ENCODE measurements at places on chromosomes 12 and 14.

GRCh38 chr12:40693207-40693821, 1.1 kb downstream of the CNTN1 start:
- no peak for DNase-seq

- no peak for DNase-seq
These were observed 7.6 kb upstream of the SRGAP1 start for GRCh38 chr12:63836936-63837335.

DNA sequence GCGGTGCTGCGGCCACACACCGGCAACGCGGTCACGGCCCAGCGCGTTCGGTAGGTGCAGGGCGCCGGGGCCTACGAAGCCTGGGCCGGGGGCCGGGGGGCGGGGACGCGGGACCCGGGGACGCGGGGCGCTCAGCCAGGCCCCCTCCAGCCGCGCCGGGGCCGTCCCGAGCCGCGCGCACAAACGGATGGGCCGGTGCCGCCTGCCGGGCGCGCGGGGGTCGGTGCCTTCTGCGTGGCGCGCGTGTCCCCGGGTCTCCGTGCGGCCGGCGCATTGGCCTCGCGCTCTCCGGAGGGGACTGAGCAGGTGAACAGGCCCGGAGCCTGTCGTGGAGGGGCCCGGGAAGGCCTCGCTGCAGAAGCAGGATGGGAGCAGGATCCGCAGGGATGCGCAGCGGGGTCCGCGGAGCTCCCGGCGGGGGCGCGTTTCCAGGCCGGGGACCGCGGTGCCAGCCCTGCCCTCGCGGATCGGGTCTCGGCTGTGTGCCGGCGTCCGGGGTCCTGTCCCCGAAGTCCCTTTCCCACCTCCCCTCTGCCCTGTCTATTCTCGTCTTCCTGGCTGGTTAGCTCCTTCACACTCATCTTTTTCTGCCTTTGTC, 421 bp downstream of the GLT1D1 start:
- no peak for DNase-seq

GRCh38 chr14:65581799-65582198, 169.3 kb downstream of the FUT8 start:
- DNase-seq = no peak

DNA sequence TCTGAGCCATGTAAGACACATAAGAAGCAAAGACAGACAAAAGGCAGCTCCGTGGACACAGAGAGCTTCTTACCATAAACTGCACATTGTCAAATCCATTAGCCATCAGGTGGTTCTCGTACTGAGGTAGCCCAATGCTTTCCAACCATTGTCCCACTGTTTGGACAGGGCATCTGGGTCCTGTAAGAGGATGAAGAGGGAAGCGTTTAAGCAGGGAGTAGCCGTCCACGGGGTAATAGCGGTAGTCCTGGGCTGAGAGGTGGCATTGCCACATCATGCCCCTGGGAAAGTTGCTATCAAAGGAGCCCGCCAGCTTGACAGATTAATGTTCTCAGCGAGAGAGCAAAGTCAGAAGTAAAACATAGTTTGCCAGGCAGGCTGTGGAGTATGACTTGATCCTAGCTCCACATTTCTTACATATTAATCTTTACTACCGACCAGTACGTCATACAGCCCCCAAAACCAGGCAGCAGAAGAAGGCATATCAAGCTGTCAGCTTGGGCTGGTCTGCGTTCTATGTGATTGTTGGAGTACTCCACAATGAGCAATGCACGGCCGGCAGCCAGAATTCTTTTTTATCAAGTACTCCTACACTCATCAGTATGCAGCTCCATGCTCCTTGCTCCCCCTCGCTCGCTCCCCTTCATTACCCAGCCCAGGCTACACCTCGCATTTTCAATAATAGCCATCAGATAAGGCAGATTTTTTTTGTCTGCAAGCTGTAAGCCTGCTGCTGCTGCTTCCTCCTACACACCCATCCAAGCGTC, 493.2 kb upstream of the GARIN6 start:
- no peak for DNase-seq

- DNase-seq = no peak
These were observed 62.7 kb downstream of the TTLL5 start for GRCh38 chr14:75723716-75724115.

DNA sequence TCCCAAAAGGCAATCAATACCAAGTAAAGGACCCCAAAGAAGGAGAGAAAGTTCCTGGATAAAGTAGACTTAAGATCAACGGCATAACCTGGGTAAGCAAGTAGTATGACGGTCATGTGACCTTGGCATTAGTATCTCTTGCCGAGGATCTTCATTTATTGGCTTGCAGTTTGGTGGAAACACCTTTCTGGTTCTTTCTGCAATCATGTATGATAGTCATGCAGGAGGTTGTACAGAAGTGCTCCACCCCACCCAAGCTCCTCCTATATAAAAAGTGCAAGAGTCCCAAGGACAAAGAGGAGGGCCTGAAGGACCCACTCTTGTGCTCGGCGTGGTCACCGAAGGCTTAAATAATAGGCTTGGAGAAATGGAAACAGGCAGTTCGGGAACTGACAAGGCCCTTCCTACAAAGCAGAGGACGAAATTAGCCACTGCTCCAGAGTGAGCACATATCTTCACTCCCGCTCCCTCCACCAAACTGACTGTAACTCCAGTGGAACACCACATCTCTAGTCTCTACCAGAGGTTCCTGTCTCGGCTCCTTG, 750 bp downstream of the CS start:
- peak; percentile 2 for DNase-seq

Measured in activated T-cell treated with anti-CD3 and anti-CD28 coated beads for 4 hours (primary cell).